ENCODE measurements at places on chromosomes 12 and 14.

GRCh38 chr14:50739186-50739585 lies 71.1 kb upstream of the SAV1 start:
- DNase-seq: no peak

DNA sequence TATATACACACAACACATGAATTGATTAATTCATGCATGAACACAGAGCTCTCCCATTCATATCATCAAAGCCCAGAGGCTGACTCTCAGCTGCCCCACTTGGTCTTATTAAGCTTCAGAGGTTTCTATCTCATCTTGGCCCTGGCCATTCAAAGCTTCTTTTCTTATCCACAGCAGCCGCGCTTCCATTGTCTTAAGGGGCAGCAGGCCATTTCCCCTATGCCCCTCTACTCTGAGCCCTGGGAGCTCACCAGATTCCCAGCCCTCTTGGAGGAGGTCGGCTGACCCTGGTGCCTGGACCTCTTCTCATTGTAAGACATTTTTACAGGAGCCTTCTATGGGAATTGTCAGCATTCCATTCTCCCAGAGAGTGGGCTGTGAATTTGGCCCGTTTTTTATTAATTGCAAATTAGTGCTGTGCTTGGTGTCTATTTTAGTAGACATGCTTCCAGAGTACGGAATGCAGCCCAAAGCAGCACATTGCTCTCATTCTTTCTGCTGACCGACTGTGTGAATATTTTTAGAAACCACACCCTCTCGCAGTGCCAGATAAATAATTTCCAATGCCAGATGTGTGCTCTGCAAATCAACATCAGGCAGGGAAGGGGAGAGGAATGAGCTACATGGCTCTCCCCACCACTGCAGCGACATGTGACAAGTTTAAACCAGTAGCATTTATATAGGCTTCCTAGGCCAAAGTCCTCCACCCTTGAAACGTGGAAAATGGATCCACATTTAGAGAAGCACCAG lies 58.5 kb downstream of the NUAK1 start:
- DNase-seq: no peak

DNA sequence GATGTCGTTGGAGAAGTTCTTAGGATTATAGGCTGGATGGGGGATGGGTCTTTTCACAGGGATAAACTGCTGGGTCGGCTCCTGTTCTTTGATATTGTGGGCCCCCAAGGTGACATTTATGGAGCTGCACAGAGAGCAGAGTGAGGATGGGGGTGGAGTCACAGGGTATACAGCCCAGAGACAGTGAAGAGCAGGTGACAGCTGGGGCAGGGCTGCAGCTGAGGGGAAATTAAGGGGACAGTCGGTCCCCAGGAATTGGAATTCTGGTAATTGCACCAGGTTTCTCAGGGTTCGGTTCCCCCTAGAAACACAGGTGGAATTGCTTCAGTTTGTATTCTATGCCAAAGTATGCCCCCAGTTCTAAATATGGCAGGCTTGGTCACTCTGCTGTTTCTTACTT lies 1.7 kb downstream of the GZMB start:
- no peak for DNase-seq

DNA sequence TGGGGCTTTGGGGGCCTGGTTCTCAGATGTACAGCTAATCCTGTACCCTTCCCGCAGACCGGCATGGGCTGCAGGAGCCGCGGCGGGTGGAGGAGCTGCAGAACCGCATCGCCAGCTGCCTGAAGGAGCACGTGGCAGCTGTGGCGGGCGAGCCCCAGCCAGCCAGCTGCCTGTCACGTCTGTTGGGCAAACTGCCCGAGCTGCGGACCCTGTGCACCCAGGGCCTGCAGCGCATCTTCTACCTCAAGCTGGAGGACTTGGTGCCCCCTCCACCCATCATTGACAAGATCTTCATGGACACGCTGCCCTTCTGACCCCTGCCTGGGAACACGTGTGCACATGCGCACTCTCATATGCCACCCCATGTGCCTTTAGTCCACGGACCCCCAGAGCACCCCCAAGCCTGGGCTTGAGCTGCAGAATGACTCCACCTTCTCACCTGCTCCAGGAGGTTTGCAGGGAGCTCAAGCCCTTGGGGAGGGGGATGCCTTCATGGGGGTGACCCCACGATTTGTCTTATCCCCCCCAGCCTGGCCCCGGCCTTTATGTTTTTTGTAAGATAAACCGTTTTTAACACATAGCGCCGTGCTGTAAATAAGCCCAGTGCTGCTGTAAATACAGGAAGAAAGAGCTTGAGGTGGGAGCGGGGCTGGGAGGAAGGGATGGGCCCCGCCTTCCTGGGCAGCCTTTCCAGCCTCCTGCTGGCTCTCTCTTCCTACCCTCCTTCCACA lies 7.6 kb downstream of the NR4A1 start:
- DNase-seq: peak; percentile 39

- no peak for DNase-seq
These were observed 86.2 kb upstream of the FERMT2 start for GRCh38 chr14:53037016-53037415.

DNA sequence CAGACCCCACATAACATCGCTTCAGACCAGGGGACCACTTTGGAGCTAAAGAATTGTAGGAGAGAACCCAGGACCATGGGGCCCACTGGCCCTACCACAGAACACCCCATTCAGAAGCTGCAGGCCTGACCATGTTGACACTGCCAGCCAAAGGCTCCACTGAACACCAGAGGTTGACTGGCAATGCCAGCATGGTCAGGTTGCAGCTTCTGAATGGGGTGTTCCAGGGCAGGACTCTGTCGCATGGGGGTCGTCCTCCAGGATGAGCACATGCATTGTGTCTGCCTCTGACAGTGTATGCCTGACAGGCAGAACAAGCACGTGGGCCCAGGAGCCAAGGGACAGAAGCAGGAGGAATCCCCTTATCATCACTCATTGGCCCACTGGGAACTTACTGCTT lies 34.1 kb downstream of the DIO3 start:
- no peak for DNase-seq

DNA sequence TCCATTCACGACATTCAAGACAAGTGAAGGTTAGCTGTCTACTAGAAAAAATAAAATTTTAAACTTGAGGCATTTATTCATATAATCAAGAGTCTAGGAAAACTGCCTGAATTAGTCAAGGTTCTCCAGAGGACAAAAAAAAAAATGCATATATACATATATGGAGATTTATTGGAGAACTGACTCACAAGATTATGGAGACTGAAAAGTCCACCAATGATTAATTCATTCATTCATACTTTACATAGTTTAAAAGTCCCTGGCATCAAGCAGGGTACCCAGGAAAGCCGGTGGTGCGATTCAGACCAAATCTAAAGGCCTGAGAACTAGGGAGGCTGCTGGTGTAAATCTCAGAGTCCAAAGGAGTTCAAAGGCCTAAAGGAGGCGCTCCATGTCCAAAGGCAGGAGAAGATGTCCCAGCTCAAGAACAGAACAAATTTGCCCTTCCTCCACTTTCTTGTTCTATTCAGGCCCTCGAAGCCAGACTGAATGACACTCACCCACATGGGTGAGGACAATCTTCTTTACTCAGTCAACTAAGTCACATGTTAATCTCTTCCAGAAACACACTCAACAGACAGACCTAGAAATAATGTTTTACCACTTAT lies 64.3 kb downstream of the ANKS1B start:
- no peak for DNase-seq

DNA sequence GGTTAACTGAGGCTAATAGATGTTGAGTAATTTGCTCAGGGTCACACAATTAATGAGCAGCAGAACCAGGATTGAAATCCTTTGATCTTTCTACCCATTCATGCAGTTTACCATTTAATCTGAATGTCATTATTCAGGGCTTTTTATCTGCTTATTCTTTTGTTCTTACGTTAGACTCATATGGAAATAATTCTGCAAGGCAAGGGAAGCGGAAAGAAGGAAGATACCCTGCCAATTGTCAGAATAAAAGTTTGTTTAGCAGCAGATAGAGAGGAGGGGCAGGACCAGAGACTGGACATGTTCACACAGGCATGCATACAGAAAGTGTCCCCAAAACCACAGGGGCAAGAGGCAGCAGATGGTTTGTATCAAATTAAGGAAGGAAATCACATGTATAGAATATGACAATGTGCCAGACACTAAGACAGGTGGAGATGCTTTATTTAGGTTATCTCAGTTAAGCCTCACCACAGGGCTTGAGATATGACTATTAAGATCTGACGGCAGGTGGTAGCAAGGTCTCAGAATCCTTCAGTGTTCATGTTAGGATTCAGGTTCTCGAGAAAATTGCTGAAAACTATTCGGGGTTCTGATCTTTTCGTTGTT lies 29.8 kb downstream of the BRMS1L start:
- DNase-seq: no peak

DNA sequence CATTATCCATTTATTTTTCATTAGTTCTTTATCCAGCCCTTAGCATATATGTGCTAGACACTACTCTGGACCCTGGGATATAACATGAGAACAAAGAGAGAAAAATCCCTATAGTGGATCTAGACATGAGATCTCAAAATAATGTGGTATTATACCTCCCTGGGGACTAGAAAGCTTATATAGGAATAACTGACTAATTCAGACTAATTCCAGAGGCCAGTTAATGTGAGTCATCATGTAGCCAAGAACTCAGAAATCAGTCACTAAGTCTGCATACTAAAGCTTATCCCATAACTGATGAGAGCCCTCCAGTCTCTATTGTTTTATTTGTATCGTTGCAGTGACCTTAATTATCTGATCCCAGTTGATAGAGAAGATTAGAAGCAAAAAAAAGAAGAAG lies 267.1 kb upstream of the RGS6 start:
- no peak for DNase-seq

DNA sequence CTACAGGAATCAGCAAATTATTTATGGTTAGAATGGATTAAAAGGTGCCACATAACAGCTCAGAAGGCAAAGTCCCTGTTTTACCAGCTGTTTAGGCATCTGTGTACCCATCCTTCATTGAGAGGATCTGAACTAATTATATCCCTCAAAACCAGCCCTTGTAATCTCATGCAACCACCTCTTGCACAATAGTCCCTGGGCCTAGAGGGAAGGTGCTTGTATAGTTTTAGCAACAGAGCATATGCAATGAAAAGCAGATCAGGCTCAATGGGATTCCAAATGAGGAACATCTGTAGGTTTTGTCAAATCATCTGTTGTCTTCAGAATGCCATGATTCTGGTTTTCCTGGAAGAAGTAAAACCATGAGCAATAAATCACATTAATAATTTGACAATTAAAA lies 26.0 kb upstream of the GLIPR1L2 start:
- DNase-seq: no peak

DNA sequence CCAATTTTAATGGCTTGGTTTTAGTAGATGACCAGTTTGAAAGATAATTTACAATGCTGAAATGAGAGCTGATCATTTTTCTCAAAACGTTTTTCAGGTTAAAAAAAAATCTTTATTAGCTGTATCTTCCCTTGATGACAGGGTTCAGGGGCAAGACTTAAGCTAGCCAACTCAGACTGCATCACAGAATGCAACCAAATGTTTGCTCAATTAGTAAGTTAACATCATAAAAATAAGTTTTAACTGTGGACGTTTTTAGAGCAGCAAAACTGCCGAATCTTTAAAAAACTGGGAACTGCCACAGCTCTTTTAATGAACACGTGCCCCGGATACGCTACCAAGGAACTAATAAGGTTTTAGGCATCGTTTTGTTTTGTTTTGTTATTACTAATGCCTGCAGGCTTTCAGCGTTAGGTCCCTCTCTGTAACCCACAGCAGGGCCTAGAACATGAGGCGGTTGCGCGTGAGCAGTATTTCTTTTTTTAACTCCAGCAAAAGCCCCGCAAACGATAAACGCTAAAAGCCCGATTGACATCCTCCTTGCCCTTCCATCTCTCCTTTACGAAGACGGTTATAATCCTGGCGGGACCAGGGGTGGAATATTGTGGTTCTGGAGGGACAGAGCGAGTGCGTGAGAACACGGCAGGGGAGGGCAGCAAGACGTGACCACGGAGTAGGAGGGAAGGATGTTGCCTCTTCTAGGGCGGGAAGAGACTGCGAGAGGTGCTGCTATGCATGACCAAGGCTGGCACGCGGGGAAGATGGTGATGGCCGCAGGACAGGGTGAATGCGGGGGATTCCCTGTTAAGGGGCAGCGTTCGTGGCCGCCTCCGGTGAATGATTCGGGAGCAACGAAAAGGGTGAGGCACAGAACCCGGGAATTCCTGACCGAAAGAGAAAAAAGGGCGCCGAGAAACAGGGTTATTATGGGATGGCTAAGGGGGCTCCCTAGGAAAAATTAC lies 652 bp downstream of the SUPT16H start:
- peak; percentile 58 for DNase-seq

DNA sequence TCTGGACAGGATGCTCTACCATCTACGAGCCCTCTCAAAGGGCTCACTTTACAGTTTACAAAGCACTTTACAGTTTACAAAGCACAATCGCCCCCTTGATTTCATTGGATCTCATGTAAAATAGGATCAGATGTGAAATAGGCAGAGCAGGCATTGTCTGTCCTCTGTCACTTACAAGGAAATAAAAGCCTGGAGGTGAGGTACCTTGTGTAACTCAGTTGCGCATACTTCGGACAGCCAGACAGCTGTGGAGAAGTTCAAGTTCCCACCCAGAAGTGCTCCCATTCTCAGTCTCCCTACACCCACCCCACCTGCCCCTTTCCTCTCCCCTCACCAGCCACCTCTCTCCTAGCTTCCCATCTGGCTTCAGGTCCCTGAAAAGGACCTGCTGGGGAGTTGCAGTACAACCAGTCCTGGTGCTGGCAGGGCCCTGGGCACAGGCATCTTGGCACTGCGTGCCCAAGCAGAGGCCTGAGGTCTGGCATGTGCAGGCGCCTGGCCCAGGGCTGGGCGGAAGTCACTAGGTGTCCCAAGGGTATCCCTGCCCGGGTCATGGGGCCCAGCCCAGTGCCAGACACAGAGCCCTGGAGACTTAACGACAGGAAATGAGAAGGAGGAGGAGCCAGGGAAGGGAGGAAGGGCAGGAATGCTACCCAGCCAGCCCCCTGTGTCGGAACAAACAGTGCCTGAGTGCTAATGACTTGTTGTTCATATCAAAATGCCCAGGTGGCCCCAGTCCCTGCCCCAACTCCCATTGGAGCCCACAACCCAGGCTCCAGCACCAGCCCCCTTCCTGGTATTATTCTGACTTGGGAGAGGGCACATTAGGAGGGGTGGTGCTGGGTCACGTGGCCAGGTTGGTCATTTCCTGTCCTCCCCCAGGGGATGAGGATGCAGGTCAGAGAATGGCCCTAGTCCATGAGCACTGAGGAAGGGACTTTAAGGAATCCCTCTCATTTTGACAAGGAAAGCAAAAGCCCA lies 5.4 kb downstream of the RAPGEF3 start:
- DNase-seq: peak; percentile 87

- DNase-seq: no peak
These were observed 57.1 kb downstream of the KDM2B start for GRCh38 chr12:121523741-121524140.

- DNase-seq: no peak
These were observed 116.5 kb downstream of the MGAT4C start for GRCh38 chr12:86139671-86140070.
